Osteoblast (primary cell): ENCODE measurements at places on chromosomes 3 and 15. TPM values are rescaled to one million over a fixed set of nuclear protein-coding genes. Genes with fewer than 3 reads are reported as not detected.

PP2D1 gene
- total RNA-seq: not detected in 2 replicates

PSTPIP1 gene
- total RNA-seq: not detected in 2 replicates

CHRNA7 gene
- under 0.01 TPM in 1 of 2 replicates, not detected in the other for total RNA-seq

NBEAL2 gene
- total RNA-seq: 2.1 and 4.3 TPM in 2 replicates

GCNT3 gene
- total RNA-seq: 0.72 and 1.2 TPM in 2 replicates

LMLN gene
- 13.0 and 16.3 TPM in 2 replicates for total RNA-seq

RGMA gene
- 2.5 and 3.2 TPM in 2 replicates for total RNA-seq

CADPS gene
- total RNA-seq: 3.2 TPM in 1 of 2 replicates, not detected in the other

RTP1 gene
- not detected in 2 replicates for total RNA-seq

IMPG2 gene
- total RNA-seq: 0.29 and 0.36 TPM in 2 replicates

PLA2G4E gene
- not detected in 2 replicates for total RNA-seq

NR1I2 gene
- 0.36 TPM in 1 of 2 replicates, not detected in the other for total RNA-seq
